ENCODE measurements at places on chromosomes 13 and 19.
A peak's percentile ranks its signal among the peaks of the same experiment; 100 is the strongest.

- no peak for DNase-seq
Measured at GRCh38 chr13:80242728-80243427, 98.0 kb downstream of the SPRY2 start.

DNA sequence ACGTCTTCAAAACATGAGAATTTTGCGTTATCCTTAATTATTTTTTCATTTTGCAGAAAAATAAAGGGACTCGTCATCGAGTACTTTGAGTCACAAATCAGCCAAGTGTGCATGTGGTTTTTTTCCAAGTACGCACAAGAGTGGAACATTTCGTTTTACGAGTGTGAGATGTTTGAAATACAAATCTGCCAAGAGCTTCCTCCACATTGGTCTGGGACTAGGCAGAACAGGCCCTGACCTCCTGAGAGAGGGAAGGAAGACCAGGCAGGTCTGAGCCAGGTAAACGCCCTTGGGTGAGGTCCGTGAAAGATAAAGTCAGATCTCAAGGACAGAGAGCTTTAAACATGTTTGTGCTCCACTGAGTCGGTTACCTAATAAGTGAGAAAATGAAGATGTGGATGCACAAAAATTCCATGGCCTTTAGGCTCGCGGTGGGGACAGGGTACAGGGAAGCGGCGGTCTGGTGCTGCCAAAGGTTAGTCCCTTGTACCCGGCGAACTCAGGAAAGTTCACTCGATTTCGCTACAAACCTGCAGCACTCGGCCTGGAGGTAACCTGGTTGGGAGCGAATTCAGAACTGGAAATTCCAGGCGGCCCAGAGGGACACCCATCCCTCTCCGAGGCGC, 473 bp upstream of the ITM2B start:
- DNase-seq: no peak

- no peak for DNase-seq
Measured at GRCh38 chr19:4991538-4991937, 22.6 kb downstream of the KDM4B start.

DNA sequence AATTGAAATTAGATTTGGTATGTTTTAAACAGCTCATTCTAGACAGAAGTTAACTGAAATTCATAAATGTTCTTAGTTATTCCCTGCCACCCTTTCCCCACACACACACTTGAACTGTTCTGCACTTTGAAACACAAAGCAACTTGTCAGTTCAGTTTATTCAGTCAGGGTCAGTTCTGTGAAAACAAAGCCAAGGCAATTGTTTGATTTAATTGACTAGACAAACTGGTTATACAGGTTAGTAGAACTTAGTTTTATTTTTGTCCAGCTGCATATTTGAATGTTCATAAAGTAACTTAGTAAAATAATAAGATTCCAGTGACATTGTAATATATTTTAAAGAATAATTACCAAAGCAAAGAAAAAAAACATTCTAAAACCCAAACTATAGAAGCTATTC, 98.3 kb upstream of the KLF5 start:
- DNase-seq: no peak

DNA sequence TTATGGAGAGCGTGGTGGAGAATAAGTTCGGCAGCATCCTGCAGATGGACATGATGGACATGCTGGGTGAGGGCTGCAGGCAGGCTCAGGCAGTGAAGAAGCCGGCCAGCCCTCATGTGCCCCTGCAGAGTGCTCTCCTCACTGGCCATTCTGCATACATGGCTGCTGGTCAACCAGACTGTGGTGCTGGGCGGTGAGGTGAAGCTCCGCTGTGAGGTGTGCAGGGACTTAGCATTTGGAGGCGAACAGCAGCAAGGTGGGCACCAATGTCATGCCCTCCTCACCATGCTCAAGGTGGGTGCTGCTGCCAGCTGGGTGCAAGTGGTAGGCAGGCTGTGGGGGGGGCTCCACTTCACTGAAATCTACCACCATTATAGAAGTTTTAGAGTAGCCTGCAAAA, 5.7 kb upstream of the ZNF492 start:
- DNase-seq: no peak

DNA sequence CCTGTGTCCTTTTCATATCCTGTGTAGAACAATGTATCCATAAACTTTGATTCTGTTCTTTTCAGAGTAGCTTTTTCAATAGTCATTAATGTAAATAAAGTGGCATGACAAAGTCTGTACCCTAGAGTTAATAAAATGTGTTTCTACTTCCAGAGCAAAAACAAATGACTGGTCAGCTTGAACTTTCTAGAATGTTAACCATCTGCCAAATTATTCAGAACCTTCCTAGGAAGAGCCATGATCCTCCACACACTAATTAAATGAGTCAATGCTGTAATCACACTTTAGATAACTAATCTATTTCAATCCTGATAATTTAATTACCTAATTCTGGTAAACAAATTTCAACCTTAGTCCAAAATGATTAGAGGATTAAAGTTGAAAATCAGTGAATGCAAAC, 73.2 kb downstream of the DIAPH3 start:
- no peak for DNase-seq

- no peak for DNase-seq
Measured at GRCh38 chr19:3660493-3661219, 34.1 kb upstream of the CACTIN start.

GRCh38 chr13:23822252-23822824, 66.9 kb downstream of the MIPEP start:
- no peak for DNase-seq

DNA sequence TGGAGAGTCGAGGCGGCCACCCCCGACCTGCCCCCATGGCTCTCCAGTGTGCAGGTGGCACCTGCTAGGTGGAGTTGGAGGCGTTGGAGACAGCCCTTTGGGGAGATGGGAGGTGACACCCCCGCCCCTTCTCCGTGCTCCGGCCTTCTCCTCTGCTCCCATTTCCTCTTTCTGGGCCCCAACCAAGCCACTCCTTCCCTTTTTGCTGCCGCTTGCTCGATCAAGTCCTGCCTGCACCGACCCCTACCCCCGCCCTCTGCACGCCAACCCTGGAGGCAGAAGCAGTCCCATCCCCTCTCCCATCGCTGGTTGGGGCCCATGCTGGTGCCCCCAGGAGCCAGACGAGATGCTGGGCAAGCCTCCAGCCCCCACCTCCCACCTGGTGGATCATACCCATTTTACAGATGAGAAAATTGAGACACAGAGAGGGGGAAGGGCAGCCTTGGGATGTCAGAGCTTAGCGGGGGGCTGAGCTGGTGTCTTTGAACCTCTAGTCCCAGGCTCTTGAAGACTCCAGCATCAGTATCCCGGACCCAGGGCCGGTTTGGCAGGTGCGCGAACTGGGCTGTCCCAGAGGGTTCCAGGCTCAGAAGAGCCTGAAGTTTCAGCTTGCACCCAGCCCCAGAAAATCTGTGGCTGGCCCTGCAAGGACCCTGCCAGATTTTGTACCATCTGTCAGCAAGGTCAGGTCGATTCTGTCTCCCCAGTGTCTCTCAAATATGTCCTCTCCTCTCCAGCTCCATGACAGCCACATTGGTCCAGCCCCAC, 10.3 kb downstream of the GNA15 start:
- DNase-seq: peak; percentile 51

GRCh38 chr13:19645000-19645399, 11.5 kb downstream of the MPHOSPH8 start:
- no peak for DNase-seq

GRCh38 chr13:79901336-79901735, 420.4 kb downstream of the NDFIP2 start:
- DNase-seq: no peak

- DNase-seq: no peak
Measured at GRCh38 chr13:70634893-70635292, 526.6 kb upstream of the KLHL1 start.

GRCh38 chr19:14434543-14435319, 1.6 kb downstream of the PKN1 start:
- peak; percentile 85 for DNase-seq

DNA sequence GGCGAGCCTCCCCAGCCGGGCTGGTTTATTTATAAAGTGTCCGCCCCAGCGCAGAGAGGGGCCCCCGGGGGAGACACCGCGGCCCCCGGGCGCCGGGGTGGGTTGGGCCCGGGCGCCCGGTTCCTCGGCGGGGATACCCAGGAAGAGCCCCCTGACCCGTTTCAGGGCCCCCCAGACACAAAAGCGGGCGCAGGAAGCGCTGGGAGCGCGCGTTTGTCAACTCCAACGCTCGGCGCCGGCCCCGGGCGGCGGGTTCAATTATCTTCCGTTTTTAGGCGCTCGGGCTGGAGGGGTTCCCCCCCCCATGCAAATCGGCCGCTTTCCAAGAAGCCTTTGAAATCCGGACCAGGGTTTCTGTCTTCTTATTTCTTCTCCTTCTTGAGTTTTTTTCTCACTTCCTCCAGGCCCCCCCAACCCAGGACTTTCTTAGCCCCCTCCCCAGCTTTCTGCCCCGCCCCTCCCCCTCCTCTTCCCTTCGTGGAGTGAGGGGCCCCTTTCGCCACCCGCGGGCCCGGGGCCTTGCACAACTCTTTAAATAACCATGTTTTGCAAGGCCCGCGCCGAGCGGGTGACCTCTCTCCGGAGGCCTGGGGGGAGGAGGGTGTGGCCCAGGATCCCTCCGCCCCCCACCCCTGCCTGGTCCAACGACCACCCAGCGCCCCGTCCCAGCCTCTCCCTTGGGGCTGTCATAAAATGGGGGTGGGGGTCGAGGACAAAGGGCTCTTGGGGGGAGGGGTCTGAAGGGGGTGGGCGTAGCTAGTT, 935 bp downstream of the ARID3A start:
- peak; percentile 79 for DNase-seq

DNA sequence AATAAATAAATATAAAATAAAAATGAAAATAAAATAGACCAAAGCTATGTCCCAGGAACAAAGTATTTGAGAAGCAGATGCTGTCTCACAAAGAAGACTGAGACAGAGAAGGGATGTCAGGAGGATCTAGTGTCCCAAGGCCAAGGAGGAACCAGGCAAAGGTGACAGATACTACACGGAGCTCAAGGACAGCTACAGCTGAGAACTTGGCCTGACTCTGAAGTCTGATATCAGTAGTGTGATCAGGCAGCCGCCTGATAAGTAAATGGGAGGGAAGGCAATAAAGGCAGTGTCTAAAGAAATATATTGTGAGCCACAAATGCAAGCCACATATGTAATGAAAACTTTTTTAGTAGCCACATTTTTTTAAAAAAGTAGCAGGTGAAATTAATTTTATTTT, 20.4 kb upstream of the NANOS3 start:
- DNase-seq: no peak

DNA sequence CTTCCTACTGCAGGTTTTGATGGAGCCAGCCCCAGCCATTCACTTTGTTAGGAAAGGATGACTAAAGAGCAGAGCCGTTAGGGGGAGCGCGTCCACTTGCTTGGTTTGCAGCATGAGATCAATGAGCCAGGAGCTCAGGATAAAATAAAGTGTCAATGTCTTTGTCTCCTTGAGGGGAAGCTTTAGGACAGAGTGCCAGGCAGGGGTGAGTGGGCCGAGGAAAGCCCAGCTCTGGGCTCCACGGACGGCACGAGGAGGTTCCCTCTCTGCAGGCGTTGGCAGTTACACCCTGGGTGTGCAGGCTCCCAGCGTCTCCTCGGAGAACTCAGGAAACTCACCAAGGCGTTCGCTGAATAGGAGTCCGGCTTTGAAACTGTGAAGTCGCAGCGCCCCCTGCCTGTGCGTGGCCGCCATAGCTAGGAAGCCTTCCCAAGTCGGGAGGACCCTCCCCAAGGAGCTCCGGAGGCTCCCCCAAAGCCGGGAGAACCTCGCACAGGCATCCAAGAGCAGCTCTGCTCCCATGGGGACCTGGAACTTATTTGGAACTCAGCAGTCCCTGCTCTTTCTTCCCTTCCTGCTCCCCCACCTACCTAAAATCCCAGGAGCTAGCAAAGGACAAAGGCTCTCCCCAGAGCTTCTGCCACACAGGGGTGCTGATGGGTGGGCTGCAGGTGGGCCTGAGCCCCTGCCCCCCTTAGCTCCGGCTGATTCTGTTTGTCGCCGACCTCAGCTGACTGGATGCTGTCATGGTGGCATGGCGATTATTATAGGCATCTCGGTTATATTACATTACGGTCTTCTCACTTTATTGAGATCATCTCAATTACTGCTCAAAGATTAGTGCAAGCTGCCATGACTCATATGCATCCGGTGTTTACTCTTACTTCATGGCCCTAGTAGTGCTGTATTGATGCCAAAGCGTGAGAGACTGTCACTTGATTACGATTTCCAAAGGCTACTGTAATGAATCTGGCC, 34.4 kb downstream of the GSX1 start:
- peak; percentile 70 for DNase-seq

DNA sequence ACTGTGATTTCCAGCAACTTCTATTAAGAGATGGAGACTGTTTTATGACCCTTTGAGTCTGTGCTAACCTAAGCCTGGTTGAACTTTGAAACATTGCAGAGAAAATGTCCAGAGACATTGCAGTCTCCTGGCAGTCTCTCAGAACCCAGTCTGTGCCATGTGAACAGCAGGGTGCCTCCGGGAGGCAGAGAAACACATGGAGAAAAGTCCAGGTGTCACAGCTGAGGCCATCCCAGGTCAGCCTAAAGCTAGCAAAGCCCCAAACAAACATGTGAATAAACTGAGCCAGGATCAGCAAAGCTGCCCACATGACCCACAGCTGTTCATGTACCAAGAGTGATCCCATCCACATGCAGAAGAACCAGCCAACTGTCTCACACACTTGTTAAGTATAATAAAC, 7.8 kb downstream of the CYP4F11 start:
- DNase-seq: no peak

DNA sequence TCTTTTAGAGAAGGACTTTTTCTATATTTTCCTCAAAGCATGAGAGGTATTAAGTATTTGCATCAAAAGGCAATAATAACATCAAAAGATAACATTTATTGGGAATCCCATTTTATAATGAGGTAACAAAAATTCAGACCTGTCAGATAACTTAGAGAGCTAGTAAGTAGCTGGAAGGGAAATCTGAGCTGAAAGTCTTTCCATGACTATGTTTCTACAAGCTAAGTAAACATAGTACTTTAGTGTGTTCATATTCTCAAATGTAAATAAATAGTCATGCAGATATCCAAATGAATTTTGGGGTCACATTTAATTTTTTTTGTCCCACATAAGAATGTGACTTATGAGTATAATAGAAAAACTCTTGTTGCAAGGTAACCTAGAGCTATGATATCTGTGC, 87.3 kb upstream of the FBXL3 start:
- DNase-seq: no peak

GRCh38 chr19:1840541-1841115, 7.7 kb downstream of the REXO1 start:
- DNase-seq: peak; percentile 76

- no peak for DNase-seq
Measured at GRCh38 chr13:49655906-49656305, 27.6 kb downstream of the ARL11 start.

GRCh38 chr19:38264486-38265212, at the start of gene SPINT2:
SPINT2 (plus strand) TSS chr19:38264573; CDS start chr19:38264893, 320 bp downstream.
- no peak for DNase-seq

- peak; percentile 22 for DNase-seq
Measured at GRCh38 chr13:50916701-50917184, 7.2 kb downstream of the RNASEH2B start.

GRCh38 chr13:103287659-103288058, 221.4 kb upstream of the SLC10A2 start:
- DNase-seq: no peak

GRCh38 chr19:32392901-32393300, 12.7 kb upstream of the DPY19L3 start:
- DNase-seq: no peak

GRCh38 chr13:41546372-41547190, 89.2 kb downstream of the RGCC start:
- no peak for DNase-seq

- DNase-seq: no peak
Measured at GRCh38 chr13:19592657-19593180, 31.4 kb upstream of the TPTE2 start.

GRCh38 chr19:42627916-42628315, 33.2 kb upstream of the CEACAM8 start:
- DNase-seq: no peak
